ENCODE measurements at places on chromosomes 16 and 17.

DNA sequence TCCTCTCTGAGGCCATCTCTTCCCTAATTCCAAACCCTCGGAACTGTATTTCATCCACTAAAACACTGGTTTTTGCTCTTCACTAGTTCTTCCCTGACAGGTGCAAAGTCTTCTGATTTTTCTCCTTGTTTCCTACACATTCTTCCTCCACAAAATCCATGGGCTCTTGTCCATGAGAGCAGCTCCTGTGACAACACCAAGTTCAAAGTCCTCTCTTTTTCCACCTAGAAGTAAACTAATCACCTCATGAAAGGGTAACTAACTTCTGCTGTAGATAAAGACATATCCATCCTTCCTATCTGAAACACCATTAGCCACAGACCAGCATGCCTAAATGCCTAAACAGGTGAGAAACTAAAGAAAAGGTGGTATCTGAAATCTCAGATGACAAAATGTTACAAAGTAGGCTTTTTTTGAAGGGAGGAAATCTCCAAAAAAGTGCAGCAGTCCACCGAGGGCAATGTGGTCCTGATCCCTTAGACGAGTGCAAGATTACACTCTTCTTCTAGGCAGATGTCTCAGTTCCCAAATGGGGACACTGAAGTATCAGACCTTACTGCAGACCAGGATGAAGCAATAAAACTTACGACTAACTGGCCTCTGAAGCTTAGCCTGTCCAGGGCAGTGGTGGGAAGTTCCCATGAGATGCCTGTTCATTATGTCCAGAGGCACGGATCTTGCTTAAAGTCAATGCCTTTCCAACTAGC, 2.8 kb downstream of the PIP4K2B start:
- no peak for DNase-seq

DNA sequence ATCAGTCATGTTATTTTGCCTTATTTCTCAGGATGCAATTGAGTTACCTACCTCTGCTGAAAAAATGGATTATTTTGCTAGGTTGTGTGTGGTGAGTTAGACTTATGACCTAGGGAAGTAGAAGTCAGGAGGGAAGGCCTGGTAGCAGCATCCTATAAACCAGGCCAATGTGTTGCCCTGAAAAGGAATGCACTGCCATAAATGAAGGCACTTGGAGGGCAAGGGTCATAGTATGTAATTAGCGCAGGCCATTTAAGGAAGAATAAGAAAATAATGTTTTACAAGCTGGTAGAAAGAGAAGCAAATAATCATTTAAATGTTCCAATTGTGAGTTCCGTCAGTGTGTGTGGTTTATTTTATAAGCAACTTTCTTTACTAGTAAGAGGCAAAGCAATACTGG, 698.8 kb downstream of the KCNJ2 start:
- DNase-seq: no peak

DNA sequence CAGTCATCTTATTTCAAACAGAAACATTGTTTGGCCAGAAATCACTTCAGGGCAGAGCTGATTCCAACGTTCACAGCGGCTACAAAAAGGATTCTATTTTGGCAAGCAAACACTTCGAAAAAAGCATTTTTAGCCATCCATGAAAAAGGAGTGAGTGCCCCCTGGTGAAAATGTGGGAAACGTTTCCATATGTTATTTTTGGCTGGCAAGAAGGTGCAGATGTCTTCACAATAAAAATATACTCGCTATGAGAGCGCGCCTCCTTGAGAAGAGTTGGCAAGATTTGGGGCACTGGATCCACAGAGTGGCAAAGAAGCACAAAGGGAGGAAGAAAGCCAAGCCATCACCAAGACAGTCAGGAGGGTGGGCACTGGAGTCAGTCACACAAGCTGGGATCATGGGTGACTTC, 191.1 kb downstream of the CHD9NB start:
- DNase-seq: no peak

DNA sequence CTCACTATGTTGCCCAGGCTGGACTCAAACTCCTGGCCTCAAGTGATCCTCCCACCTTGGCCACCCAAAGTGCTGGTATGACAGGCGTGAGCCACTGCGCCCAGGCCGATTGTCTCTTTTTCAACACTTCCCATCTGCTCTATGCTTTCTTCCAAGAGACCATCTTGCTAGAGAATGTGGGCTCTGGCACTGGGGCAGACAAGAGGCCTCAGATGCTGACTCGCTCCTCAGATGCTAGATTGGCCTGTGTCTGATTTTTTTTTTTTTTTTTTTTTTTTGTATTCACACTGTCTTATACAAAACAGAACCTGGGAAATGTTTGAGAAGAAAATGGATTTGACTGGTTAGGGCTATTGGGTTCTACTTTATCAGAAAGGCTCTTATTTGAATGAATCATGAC, 58.2 kb downstream of the CYB5D2 start:
- no peak for DNase-seq

- no peak for DNase-seq
Observed at GRCh38 chr17:40301315-40301714, 7.7 kb upstream of the RARA start.

DNA sequence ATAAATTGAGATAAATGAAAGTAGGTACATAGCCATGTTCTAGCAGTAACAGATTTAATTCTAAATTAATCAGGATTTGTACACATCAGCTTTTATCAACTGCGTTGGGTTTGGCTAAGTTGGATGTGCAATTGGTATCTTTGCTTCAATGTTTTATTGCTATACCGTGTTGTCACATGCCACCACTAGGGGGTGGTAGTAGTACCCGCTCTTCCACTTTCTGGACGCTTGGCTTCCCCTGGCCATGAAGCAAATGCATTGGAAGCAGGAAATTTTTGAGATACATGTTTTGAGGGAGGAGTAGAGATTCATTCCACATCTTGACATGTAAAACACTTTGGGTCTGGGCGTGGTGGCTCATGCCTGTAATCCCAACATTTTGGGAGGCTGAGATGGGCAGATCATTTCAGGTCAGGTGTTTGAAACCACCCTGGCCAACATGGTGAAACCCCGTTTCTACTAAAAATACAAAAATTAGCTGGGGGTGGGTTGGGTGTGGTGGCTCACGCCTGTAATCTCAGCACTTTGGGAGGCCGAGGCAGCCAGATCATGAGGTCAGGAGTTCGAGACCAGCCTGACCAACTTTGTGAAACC, 58.6 kb downstream of the EMP2 start:
- DNase-seq: peak; percentile 17

GRCh38 chr17:7631398-7632380, 1.8 kb downstream of the SHBG start:
- no peak for DNase-seq

GRCh38 chr17:50640686-50641351, 6.1 kb downstream of the ABCC3 start:
- no peak for DNase-seq

- no peak for DNase-seq
Observed at GRCh38 chr17:63309021-63309420, 137.1 kb downstream of the CYB561 start.

DNA sequence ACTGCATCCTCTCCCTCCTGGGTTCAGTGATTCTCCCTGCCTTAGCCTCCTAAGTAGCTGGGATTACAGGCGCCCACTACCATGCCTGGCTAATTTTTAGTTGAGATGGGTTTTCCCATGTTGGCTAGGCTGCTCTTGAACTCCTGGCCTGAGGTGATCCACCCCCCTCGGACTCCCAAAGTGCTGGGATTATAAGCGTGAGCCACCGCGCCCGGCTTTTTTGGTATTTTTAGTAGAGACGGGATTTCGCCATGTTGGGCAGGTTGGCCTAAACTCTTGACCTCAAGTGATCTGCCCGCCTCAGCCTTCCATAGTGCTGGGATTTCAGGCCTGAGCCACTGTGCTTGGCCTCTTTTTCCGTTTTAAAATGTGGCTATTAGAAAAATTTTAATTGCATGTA, 343.8 kb upstream of the RBFOX1 start:
- no peak for DNase-seq

DNA sequence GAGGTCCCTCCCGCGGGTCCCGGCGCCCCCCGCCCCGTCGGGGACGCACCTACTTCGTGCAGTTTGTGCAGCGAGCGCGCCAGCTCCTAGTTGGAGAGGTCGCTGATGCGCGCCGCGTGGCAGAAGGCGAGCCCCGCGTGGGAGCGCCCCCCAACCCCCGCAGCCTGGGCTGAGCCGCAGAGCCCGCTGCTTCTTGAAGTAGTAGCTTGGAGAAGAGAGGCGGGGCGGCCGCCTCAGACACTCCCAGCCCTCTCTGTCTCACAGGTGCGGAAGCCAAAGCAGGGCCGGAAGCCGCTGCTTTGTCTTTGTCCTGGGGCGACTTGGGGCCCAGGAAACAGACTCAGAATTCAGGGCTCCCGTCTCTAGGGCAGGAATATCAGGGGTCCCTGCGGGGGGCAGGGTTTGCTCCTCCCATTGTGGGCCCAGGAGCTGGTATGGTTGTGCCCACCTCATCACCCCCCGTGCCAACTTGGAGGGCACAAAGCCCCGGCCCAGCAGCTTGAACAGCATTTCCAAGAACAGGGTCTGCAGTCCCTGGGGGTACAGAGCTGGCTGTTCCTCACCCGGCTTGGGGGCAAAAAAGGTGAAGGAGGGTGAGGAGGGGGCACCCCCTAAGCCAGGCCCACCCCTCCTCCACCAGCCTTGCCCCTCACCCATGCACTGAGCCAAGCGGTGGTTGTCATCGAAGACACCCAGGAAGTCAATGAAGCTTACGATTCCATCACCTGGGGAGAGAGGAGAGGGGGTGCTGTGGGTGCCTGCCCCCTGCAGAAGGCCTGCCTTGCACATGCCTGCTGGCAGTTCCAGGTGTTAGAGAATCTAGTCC, 13.5 kb downstream of the SPATA32 start:
- DNase-seq: peak; percentile 81

DNA sequence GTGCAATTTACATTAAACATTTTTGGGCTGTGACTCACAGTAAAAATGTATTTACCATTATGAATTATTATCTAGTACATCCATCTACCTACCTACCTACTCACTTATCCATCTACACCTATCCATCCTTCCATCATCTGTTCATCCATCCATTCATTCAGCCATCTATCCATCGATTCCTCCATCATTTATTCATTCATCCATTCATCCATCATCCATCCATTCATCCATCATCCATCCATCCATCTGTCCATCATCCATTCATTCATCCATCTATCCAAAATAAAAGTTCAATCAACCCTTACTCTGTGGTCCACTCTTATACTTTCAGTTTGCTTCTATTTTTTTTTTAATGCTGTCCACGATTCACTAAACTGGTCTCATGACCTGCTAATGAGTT, 118.4 kb downstream of the NTN1 start:
- DNase-seq: no peak

DNA sequence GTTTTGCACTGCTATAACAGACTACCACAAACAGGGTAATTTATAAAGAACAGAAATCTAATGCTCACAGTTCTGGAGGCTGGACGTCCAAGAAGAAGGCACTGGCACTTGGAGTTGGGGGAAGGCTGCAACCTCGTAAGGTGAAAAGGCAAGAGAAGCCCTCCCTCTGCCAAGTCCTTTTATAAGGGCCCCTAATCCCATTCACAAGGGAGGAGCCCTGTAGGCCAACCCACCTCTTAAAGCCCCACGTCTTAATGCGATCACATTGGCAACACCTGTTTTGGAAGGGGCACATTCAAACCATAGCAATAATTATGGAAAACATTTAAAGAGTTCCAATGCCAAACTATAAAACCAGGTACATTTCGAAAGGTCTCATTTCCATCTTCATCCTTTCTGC, 5.2 kb downstream of the PKD1L3 start:
- DNase-seq: no peak

GRCh38 chr16:9607515-9608230, 516.2 kb downstream of the HAPSTR1 start:
- no peak for DNase-seq

GRCh38 chr17:66448026-66448639, 145.7 kb downstream of the PRKCA start:
- DNase-seq: no peak

DNA sequence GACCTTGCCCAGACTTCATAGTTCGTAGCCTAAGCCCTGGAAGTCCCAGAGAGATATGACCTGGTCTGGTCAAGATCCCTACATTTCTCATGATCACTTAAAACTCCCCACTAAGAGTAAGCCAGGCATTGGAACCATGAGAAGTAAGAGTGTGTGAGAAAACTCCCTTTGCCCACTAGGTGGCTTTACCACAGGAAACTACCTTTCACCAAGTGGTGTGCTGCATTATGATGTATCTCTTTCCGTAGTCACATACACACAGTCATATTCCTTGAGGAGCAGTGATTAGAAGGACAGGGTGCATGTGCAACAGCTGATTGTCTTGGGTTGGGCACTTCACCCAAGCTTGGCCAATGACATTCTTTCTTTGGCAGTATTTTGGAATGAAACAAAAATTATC, 639.3 kb downstream of the KCNJ2 start:
- DNase-seq: no peak

- no peak for DNase-seq
Observed at GRCh38 chr16:70635336-70636016, 10.9 kb upstream of the IL34 start.

DNA sequence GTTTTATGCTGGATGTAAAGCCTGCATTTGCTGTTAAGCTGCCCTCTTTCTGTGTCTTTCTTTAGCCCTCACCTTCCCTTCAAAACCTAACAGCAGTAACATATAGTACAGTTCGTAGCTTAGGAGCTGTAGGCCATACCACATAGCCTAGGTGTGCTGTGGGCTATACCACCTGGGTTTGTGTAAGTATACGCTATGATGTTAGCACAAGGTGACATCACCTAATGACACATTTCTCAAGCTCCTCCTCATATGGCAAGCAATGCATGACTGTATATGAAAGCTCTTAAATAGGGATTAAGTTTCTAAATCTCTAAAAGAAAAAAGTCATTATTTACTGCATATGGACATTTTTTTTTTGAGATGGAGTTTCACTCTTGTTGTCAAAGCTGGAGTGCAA, 57.8 kb upstream of the TMEM97 start:
- no peak for DNase-seq

DNA sequence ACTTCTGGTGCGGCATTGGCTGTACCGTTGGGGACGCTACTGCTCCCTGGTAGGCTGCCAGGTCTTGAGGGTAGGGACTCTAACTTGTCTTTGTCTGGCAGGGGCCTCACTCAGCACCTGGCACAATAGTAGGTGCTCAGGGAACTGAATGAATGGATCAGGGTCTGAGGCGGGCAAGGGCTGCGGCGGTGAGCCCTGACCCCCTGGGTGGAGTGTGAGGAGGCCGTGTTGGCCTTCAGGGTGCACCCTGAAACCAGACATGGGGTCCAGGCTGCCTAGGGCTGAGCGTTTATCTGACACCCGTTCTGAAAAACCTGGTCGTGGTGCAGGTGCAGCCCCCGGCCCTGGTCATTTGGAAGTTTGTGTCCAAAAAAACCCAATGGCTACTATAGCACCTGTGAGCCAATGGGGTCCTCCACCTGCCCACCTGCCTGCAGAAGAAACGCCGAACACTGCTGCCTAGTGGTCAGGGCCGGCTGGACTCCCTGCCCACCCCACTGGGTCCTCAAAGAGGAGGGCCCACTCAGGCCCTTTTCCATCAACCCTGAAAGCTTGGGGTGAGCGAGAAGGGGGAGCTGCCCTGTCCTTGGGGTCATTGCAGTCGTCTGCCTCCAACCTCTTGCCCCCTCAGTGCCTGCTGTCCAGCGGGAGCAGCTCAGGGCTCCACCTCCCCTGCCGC, 4.9 kb upstream of the ATP6V0C start:
- no peak for DNase-seq

GRCh38 chr17:55434721-55435120, 13.1 kb upstream of the MMD start:
- DNase-seq: no peak

- no peak for DNase-seq
Observed at GRCh38 chr16:82833378-82833993, 206.7 kb downstream of the CDH13 start.

Data from T-cell (primary cell).